Cardiac septum (tissue), 1 donor: ENCODE measurements at places on chromosomes 12 and 14. TPM values are rescaled to one million over a fixed set of nuclear protein-coding genes. Genes with fewer than 3 reads are reported as not detected.

Gene NINJ2
- 3.9 TPM for total RNA-seq

Gene MORN3
- total RNA-seq, result 0.08 TPM

Gene GNB3
- 9.7 TPM for total RNA-seq

Gene SLC4A8
- total RNA-seq, result 0.86 TPM

Gene CABP1
- 2.8 TPM for total RNA-seq

Gene ESRRB
- 8.7 TPM for total RNA-seq

Gene ENDOU
- 0.24 TPM for total RNA-seq

Gene AVPR1A
- 1.4 TPM for total RNA-seq

Gene ZDHHC22
- total RNA-seq, result not detected

- no peak for DNase-seq
Measured at GRCh38 chr12:127745469-127746212, 521.3 kb upstream of the TMEM132C start.

- no peak for DNase-seq
Measured at GRCh38 chr12:6786416-6787094, 2.8 kb upstream of the CD4 start.

DNA sequence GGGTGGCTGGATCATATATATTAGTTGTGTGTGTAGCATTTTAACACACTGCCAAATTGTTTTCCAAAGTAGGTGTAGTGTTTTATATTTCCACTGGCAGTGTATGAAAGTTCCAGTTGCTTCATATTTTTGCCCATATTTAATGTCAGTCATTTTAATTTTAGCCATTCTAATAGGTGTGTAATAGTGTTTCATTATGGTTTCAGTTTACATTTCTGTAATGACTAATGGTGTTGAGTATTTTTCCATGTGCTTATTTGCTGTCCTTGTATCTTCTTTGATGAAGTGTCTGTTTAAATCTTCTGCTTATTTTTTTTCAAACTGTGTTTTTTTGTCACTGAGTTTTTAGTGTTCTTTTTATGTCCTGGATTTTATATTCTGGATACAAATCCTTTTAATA lies 8.7 kb downstream of the TBC1D15 start:
- no peak for DNase-seq

DNA sequence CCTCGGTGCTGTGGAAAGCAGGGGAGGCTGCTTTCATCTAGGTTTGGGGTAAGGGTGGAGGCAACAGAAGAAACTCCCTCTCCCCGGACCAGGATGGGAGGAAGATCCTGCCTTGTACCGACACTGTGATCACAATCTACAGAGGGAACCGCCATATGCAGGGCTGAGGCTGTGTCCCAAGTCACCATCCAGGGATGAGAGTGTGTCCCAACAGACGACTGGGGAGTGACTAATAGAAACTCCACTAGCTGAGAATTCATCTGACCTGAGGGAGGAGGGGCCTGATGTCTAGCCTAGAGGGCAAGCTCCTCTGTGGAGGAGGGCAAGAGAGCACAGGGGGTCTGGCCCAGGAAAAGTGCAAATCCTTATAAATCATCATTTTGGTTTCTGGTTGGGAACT lies 172.4 kb downstream of the CALM1 start:
- DNase-seq, result no peak

DNA sequence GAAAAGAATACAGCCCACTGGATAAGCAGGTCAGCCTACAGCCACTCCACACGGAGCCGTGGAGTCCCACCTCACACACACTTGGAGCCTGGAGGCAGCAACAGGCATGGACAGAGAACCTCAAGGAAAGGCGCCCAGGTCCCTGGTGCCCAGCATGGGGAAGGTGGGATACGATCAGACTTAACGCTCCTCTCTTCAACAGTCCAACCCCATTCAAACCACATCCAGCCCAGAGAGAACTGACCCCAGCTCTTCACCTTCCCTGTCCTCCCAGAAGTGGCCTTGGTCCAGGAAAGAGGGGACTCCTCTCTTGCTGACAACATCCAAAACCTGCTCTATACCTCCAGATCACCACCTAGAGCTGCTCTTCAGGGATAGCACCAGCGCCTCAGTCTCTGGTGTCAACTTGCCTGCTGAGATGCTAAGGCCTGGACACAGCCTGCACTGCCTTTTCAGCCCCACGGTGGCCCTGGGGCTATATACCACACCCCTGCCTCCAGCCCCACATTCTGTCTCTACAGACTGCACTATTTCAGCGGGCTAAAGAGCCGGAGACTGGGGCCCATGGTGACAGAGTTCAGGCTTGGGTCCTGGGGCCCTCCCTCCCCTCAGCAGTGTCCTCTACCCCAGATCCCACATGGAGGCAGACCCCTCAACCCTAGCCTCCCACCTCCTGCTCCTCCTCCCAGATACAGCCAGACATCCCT lies 7.0 kb downstream of the ADCY6 start:
- no peak for DNase-seq

GRCh38 chr12:59234391-59234790 lies 314.1 kb upstream of the LRIG3 start:
- DNase-seq, result no peak

DNA sequence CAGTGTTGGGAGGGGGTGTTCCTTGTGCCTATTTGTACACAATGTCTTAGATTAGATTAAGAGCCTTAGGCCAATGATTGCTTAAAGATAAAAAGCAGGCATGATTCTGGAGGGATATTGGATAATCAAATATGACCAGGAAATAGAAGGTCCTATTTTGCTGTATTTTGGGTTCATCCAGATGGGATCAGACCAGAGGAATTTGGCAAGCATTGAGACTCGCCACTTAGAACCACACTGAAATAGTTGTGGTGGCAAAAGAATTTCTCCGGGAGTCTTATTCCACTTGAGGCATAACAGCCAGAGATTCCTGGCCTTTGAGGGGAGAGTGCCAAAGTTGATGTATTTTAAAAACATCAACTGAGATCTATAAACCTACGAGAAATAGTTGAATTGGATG lies 327.2 kb downstream of the RAD51B start:
- no peak for DNase-seq

DNA sequence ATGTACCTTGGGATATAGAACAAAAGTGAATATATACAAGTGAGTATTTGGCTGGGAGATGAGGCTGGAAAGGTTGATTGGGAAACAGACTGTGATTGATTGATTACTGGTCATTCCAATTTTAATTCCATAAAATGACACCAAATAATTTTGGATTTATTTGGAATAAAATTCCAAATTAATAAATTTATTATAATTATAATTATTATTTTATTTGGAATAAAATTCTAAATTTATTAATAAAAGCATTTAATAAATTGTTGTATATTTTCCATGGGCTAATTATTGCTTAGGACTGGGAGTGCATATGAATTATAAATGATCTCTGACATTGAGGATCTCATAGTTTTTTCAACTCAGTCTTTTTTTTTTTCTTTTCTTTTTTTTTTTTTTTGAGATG lies 51.7 kb downstream of the KANSL2 start:
- DNase-seq, result no peak

- DNase-seq, result peak; percentile 60
Measured at GRCh38 chr14:101926085-101926484, 38.3 kb upstream of the DYNC1H1 start.

DNA sequence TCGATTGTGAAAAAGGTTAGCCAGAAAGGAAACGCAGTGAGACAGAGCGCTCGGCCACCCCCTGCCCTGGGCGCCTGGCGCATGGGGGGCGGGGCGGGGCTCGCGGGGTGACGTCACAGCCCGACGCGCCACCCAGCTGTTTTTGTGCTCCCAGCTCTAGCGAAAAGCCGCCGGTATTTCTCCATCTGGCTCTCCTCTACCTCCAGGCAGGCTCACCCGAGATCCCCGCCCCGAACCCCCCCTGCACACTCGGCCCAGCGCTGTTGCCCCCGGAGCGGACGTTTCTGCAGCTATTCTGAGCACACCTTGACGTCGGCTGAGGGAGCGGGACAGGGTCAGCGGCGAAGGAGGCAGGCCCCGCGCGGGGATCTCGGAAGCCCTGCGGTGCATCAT lies at the start of gene GABARAPL1:
TSS of gene GABARAPL1 (plus strand) at position 139 of the 393 bp plus-strand sequence. CDS start at position 392, 253 bp downstream.
- peak; percentile 95 for DNase-seq

- DNase-seq, result no peak
Measured at GRCh38 chr12:103966736-103967135, 1.1 kb downstream of the TDG start.

DNA sequence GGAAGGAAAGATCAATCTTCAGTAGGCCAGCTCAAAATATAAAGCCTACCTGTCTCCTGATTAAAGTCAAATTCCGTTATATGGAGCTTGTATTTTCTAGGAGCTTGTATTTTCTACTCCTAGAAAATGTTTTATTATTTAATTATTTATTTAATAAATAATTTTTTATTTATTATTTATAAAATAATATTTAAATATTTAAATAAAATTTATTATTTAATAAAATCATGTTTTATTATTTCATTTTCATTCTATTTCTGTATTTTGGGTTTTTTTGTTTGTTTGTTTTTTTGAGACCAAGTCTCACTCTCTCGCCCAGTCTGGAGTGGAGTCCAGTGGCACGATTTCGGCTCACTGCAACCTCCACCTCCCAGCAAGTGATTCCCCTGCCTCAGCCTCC lies 9.7 kb downstream of the OR6C75 start:
- DNase-seq, result no peak

DNA sequence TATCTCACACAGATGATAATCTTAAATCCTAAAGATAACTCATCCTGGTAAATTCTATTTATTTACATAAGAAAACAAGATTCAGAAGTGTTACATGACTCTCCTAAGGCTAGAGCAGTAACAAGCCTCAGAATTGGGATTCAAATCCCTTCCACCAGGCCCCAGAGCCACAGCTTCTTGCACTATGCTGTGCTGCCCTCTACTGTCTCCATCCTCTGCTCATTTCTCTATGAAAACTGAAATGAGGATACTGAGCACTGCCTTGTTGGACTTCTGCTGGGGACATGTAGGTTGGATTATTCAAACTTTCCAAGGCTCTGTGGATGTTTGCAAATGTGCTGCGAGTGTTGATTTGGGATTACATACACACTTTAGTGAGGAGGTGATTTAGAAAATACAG lies 23.5 kb upstream of the C12orf50 start:
- DNase-seq, result no peak

- DNase-seq, result no peak
Measured at GRCh38 chr12:124633365-124634362, 66.3 kb upstream of the NCOR2 start.
